Karpas-422 (cell line): ENCODE measurements at places on chromosomes 7 and 10. TPM values are rescaled to one million over a fixed set of nuclear protein-coding genes. Genes with fewer than 3 reads are reported as not detected.

HMX3 gene
- total RNA-seq = not detected in 2 replicates

DGKI gene
- total RNA-seq = not detected in 2 replicates

GTF2IRD1 gene
- total RNA-seq = not detected in 2 replicates

LRIT1 gene
- total RNA-seq = not detected in 2 replicates

NPY4R2 gene
- not detected in 2 replicates for total RNA-seq

TAS2R4 gene
- total RNA-seq = 0.43 and 1.3 TPM in 2 replicates

PAPOLB gene
- total RNA-seq = not detected in 2 replicates

SLC26A3 gene
- total RNA-seq = not detected in 2 replicates

DNA sequence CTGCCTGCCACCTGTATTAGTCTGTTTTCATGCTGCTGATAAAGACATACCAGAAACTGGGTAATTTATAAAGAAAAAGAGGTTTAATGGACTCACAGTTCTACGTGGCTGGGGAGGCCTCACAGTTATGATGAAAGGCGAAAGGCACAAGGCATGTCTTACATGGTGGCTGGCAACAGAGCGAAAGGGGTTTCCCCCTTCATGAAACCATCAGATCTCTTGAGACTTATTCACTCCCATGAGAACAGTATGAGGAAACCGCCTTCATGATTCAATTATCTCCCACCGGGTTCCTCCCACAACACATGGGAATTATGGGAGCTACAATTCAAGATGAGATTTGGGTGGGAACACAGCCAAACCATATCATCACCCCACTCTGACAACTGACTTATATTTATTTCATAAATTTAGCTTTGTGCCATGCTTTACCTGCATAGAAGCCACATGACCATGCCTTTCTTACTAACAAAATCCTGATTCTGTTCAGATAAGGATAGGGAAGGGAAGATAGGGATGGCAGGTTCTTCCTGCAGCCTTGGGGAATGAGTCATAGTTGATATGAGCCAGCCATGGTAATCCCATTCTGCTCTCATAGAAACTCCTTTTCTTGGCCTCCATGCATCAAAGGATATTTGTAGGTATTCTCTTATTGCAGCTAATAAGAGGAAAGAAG lies 191.3 kb upstream of the AGK start:
- H3K27me3 ChIP-seq = no peaks in the 10 kb centered on the region
- no peak overlapping the region for H3K27ac ChIP-seq
- H3K4me1 ChIP-seq = peaks cover 8% of the 10 kb centered on the region
- DNase-seq = no peak
- H3K36me3 ChIP-seq = no peaks in the 10 kb centered on the region

GRCh38 chr7:47580175-47580706 lies 1.7 kb downstream of the TNS3 start:
- peak; percentile 67 for DNase-seq
- H3K27ac ChIP-seq = peak overlapping the region; percentile 88
- H3K27me3 ChIP-seq = no peaks in the 10 kb centered on the region

DNA sequence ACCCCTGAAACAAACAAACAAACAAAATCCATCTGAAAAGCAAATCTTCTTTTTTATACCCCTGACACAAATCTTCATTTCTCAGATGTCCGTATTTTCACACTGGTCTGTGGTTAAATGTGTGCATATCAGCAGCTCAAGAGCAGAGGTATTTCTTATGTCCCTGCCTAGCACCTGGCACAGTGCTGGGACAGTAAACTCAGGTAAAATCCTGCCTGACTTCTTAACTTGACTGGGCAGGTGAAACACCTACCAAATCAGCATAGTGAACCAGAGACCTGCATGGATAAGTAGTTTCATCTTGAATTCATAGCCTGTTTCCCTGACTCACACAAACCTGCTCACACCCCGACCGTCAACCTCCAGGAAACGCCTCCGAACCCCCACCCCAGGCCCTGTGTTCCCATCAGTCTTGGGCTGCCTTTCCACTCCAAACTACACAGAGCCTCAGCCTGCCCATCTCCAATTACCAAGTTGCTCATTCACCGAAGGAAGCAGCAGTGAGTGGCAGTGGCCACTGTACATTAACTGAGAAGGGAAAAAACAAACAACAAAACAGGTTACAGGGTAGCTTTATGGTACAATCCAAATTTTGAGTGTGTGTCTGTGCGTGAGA lies 109.9 kb downstream of the HECTD2 start:
- H3K4me1 ChIP-seq = no peaks in the 10 kb centered on the region
- H3K4me3 ChIP-seq = no peak overlapping the region
- H3K27ac ChIP-seq = no peak overlapping the region
- H3K36me3 ChIP-seq = no peaks in the 10 kb centered on the region
- no peaks in the 10 kb centered on the region for H3K27me3 ChIP-seq

- H3K27me3 ChIP-seq = no peaks in the 10 kb centered on the region
- no peak within 1 kb of the TSS for H3K27ac ChIP-seq
- H3K36me3 ChIP-seq = no peaks in the 10 kb centered on the region
- H3K4me3 ChIP-seq = no peak within 1 kb of the TSS
- H3K4me1 ChIP-seq = no peaks in the 10 kb centered on the region
- no peak for DNase-seq
Measured at GRCh38 chr10:129963641-129964501, at the start of gene EBF3. Gene EBF3, minus strand, starts transcription at chr10:129964274. Its CDS starts 506 bp downstream, at chr10:129963768.

GRCh38 chr10:122592161-122592560 lies 31.6 kb downstream of the DMBT1 start:
- H3K27me3 ChIP-seq = no peaks in the 10 kb centered on the region
- no peaks in the 10 kb centered on the region for H3K36me3 ChIP-seq
- DNase-seq = no peak
- no peak overlapping the region for H3K4me3 ChIP-seq
- H3K4me1 ChIP-seq = no peaks in the 10 kb centered on the region

DNA sequence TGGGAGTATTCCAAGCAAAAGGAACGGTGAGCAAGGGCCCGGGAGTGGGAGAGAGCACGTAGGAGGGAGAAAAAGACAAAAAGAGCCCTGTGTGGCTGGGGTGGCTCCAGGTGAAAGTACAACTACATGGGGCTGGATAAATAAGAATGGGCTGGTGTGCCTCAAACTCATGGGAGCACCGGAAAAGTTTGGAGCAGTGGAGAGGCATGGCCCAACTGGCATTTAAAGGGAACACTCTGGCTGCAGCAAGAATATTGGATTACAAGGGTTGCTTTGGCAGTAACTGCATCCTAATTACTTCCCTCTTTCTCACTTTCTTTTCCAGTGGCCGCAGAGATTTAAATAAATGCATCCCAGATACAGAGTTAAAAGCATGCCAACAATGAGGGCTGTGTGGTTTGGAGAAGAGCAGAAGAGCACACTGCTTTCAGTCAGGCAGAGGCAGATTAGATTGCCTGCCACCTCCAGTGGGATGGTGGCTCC lies 39.1 kb upstream of the HERPUD2 start:
- peaks cover 19% of the 10 kb centered on the region for H3K4me1 ChIP-seq
- no peak overlapping the region for H3K4me3 ChIP-seq
- no peak for DNase-seq
- H3K36me3 ChIP-seq = no peaks in the 10 kb centered on the region
- H3K27ac ChIP-seq = no peak overlapping the region
- no peaks in the 10 kb centered on the region for H3K27me3 ChIP-seq

DNA sequence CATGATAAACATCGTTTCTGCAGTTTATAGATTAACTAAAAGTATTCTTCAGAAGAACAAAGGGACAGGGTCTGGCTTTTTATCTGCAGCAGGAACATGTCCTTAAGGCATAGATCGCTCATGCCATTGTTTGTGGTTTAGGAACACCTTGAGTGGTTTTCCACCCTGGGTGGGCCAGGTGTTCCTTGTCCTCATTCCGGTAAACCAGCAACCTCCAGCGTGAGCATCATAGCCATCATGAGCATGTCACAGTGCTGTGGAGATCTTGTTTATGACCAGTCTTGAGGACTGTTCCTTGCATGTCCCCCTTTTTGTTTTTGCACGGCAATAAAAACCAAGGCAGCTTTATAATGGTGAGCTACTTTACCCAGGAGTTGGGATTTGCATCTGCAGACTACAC lies 33.9 kb downstream of the STOX1 start:
- no peaks in the 10 kb centered on the region for H3K36me3 ChIP-seq
- no peak overlapping the region for H3K27ac ChIP-seq
- no peak overlapping the region for H3K4me3 ChIP-seq

- H3K27ac ChIP-seq = no peak overlapping the region
- H3K4me3 ChIP-seq = no peak overlapping the region
- no peak for DNase-seq
- no peaks in the 10 kb centered on the region for H3K27me3 ChIP-seq
Measured at GRCh38 chr7:1012716-1013095, 29.7 kb downstream of the CYP2W1 start.

DNA sequence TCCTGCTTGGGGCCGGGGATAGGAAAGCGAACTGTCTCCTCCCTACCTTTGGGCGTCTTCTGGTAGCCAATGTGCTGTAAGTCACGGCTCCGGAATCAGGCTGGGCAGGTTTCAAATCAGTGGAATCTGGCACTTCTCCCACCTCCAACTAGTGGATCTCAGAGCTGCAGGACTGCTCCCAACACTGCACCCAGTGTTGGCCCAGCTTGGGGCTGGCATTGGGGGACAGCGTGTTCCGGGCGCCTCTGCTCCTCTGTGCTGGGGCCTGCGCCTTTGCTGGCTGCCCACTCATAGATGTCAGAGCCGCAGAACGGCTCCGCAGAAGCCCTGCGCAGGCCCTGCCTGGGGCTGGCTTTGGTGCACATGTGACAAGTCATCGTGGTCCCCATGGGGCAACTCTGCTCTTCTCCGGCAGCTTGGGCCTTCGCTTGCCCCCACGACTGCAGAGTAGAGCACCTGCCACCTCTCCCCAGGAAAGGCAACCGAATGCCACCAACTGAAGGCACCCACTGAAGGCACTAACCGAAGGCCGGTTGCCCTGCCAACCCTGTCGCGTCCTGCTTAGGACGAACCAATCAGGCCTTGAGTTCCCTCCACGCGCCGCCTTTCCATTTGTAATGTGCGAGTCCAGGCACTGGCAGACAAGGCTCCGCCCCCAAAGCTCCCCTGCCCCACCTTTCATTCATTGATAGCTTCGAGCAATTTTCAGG lies 85.5 kb upstream of the ABI1 start:
- no peaks in the 10 kb centered on the region for H3K27me3 ChIP-seq
- H3K4me3 ChIP-seq = no peak overlapping the region
- no peaks in the 10 kb centered on the region for H3K4me1 ChIP-seq
- no peak for DNase-seq

GRCh38 chr10:121610798-121611323 lies 12.6 kb upstream of the FGFR2 start:
- no peak for DNase-seq
- H3K4me3 ChIP-seq = no peak overlapping the region
- peaks cover 3% of the 10 kb centered on the region for H3K4me1 ChIP-seq
- H3K27ac ChIP-seq = no peak overlapping the region

DNA sequence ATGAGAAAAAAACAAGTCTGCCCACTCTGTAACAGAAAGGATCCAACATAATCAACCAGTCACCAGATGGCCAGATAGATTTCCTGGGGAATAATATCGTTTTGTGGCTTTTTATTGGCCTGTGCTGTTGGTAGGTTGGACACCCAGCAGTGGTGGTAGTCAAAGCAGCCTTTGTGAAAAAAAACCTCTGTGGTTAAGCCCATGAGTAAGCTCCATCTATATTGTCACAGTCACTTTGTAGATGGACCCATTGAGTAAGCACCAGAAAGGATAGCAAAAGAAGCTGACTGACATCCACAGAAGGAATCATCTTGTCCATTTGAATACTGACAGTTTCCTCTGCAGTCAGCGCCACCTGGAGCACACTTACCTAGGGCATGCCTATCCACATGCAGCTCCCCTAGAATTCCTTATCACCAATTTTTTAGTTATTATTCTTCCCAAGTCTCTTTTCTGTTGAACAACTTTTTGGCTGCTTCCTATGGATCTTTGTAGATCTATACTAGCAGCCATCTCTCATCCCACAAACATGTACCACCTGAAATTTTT lies 96.9 kb downstream of the IQUB start:
- H3K4me1 ChIP-seq = no peaks in the 10 kb centered on the region
- no peak for DNase-seq
- no peak overlapping the region for H3K4me3 ChIP-seq

GRCh38 chr10:72162978-72163377 lies 52.8 kb upstream of the ANAPC16 start:
- H3K27ac ChIP-seq = no peak overlapping the region
- no peak overlapping the region for H3K4me3 ChIP-seq
- H3K27me3 ChIP-seq = no peaks in the 10 kb centered on the region
- peaks cover 7% of the 10 kb centered on the region; the same call in 1 of the 2 replicates for H3K36me3 ChIP-seq
- H3K4me1 ChIP-seq = peaks cover 18% of the 10 kb centered on the region

GRCh38 chr10:10824591-10825148 lies 193.0 kb upstream of the CELF2 start:
- H3K27ac ChIP-seq = no peak overlapping the region
- no peak for DNase-seq
- no peak overlapping the region for H3K4me3 ChIP-seq
- H3K4me1 ChIP-seq = no peaks in the 10 kb centered on the region
- H3K36me3 ChIP-seq = no peaks in the 10 kb centered on the region

DNA sequence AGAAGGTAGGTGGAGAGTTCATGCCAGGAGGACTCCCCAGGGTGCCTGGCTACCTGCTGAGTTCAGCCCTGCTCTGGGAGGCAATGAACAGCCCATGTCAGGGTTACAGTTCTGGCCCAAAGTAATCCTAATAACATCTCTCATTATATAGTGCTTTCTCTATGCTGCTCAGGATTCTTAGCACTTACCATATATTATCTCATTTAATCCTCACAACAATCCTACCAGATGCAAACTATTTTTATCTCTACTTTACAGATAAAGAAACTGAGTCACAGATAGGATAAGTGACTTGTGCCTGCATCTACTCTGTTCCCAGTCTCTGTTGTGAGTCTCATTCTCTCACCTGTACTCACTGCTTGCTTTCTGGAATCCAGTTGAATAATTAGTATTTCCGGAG lies 105.1 kb upstream of the NFE2L3 start:
- H3K27ac ChIP-seq = no peak overlapping the region
- H3K27me3 ChIP-seq = no peaks in the 10 kb centered on the region
- no peak overlapping the region for H3K4me3 ChIP-seq
- no peaks in the 10 kb centered on the region; the same call in 1 of the 2 replicates for H3K4me1 ChIP-seq

DNA sequence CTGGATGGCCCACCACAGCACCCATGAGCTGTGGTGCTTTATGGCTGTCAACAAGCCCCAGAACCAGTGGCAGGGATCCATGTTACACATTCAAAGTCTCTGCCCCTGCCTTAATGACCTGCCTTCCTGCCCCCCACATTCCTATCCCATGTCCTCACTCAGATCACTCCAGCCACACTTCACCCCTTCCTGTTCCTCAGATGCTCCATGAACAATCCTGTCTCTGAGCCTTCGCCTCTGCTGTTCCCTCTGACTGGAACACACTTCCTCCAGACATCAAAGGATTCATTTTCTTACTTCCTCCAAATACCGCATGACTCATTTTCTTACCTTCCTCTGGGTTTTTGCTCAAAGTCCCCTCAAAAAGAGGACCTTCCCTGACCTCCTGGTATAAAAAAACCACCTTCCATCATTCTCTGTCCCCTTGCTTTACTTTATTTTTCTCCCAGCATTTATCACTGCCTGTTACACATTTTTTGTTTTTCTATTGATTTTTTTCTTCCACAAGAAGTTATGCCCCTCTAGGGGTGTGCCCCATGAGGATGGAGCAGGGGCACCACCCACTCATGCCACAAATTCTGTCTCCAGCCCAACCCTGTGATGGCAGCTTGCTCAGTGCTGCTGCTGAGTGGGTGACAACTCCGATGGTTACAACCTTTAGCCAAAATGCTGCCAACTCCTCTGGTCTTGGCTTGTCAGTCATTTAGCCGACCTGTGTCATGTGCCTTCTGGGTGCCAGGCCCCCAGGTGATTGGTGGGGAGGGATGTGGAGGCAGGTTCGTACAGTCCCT lies 18.2 kb downstream of the COL13A1 start:
- H3K27me3 ChIP-seq = no peaks in the 10 kb centered on the region
- H3K27ac ChIP-seq = no peak overlapping the region
- H3K4me3 ChIP-seq = no peak overlapping the region
- H3K4me1 ChIP-seq = no peaks in the 10 kb centered on the region
